Mesothelial cell of epicardium (in vitro differentiated cells): ENCODE measurements at places on chromosomes 6 and 20. TPM values are rescaled to one million over a fixed set of nuclear protein-coding genes. Genes with fewer than 3 reads are reported as not detected.

HLA-A gene
- total RNA-seq = 112 to 115 TPM (median 113 TPM) in 3 replicates

- no peaks in the 10 kb centered on the region for H3K27me3 ChIP-seq
- no peak for DNase-seq
- H3K27ac ChIP-seq = no peak overlapping the region
- H3K4me1 ChIP-seq = no peaks in the 10 kb centered on the region
- H3K4me3 ChIP-seq = no peak overlapping the region
- H3K36me3 ChIP-seq = no peaks in the 10 kb centered on the region
Measured at GRCh38 chr6:9620263-9620662, 794.6 kb downstream of the TFAP2A start.

DNA sequence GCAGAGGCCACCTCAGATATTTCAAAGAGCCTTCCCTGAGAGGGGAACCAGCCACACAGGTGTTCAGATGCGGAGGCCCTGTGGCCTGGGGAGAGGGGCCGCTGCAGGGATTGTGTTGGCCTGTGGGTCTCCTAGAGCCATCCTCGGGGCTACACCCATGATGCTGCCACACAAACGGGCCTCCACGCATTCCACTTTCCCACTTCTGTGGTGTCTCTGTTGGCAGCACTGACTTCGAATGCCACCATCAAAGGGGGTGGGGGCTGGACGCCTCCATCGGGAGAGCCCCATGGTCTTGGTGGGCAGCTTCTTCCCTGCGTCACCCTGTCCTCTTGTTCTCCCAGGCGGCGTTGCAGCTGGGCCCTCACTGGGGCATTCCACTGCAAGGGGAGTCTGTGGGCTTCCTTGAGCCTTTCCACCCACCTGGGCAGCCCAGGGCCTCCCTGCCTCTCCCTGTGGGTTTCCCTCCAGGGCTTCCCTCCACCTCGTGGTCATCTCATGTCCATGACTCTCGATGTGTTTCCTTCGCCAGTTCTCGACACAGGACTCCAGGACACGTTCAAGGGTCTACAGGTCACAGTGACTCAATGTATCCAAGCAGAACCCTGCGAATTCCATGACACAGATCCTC lies 145.5 kb downstream of the ERMARD start:
- no peak overlapping the region for H3K27ac ChIP-seq
- peaks cover 12% of the 10 kb centered on the region for H3K27me3 ChIP-seq
- no peaks in the 10 kb centered on the region for H3K4me1 ChIP-seq
- H3K4me3 ChIP-seq = no peak overlapping the region
- no peak for DNase-seq
- no peaks in the 10 kb centered on the region for H3K36me3 ChIP-seq

GRCh38 chr6:26330859-26331217 lies 34.2 kb upstream of the BTN3A2 start:
- no peak for DNase-seq
- H3K27me3 ChIP-seq = peaks cover 68% of the 10 kb centered on the region
- H3K27ac ChIP-seq = no peak overlapping the region
- H3K4me3 ChIP-seq = peak overlapping the region; percentile 69
- no peaks in the 10 kb centered on the region for H3K36me3 ChIP-seq
- peaks cover 25% of the 10 kb centered on the region for H3K4me1 ChIP-seq
